ENCODE measurements at places on chromosomes 11 and 22. TPM values are rescaled to one million over a fixed set of nuclear protein-coding genes. Genes with fewer than 3 reads are reported as not detected.

DNA sequence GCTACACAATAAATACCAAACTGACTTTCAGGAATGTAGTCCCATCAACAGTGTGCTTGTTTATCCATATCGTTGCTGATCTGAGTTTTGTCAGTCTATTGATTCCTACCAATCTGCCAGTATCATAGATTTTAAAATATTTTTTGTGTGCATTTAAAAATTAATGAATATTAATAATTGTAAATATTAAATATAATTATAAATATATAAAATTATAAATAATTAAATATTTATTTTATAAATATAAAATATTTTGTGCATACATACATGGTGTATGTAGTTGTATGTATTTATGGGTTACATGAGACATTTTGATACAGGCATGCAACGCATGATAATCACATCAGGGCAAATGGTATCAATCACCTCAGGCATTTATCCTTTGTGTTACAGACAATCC, 53.6 kb downstream of the CUL5 start:
- H3K4me3 ChIP-seq = no peak overlapping the region
- no peak for DNase-seq
- H3K27me3 ChIP-seq = no peaks in the 10 kb centered on the region
- H3K27ac ChIP-seq = no peak overlapping the region
- H3K36me3 ChIP-seq = peaks cover 11% of the 10 kb centered on the region

GRCh38 chr11:61162092-61162941, 1.1 kb upstream of the VPS37C start:
- H3K27ac ChIP-seq = peak overlapping the region; percentile 99
- no peaks in the 10 kb centered on the region for H3K27me3 ChIP-seq
- no peak for DNase-seq
- H3K4me1 ChIP-seq = peaks cover 32% of the 10 kb centered on the region
- H3K4me3 ChIP-seq = peak overlapping the region; percentile 77

DNA sequence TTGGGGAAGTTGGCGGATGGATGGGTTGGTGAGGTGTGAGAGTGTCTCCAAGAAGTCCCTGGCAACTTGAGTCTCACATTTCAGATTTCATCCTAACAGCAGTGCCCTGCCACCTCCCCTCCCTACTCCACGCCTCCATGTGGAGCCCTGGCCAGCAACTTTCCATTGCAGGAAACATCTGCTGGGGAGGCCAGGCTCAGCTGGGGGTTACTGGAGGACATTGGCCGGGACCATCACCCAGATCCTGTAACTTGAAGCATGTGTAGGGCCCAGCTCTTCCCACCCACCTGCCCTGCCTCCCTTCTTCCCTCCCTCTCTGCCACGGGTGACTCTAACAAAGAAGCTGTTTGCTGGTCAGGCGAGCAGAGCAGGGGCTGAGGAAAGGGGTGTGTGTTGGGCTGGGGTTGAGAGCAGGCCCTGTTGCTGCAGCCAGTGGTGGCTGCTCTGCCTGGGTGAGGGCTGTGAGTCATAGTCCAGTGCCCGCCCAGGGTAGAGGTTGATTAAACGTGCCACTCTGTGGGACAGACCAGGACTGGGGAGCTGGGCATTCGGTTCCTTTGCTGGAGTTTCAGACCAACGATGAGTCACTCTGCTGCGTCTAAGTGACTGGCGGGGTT, 64.0 kb downstream of the SCN3B start:
- H3K36me3 ChIP-seq = no peaks in the 10 kb centered on the region
- no peaks in the 10 kb centered on the region for H3K27me3 ChIP-seq
- H3K4me3 ChIP-seq = no peak overlapping the region
- no peak for DNase-seq
- H3K27ac ChIP-seq = peak overlapping the region; percentile 5
- H3K4me1 ChIP-seq = peaks cover 11% of the 10 kb centered on the region

- H3K4me3 ChIP-seq = no peak overlapping the region
- H3K4me1 ChIP-seq = no peaks in the 10 kb centered on the region
- H3K36me3 ChIP-seq = no peaks in the 10 kb centered on the region
- no peaks in the 10 kb centered on the region for H3K27me3 ChIP-seq
- DNase-seq = no peak
Observed at GRCh38 chr11:80136991-80137390, 696.2 kb upstream of the TENM4 start.

DNA sequence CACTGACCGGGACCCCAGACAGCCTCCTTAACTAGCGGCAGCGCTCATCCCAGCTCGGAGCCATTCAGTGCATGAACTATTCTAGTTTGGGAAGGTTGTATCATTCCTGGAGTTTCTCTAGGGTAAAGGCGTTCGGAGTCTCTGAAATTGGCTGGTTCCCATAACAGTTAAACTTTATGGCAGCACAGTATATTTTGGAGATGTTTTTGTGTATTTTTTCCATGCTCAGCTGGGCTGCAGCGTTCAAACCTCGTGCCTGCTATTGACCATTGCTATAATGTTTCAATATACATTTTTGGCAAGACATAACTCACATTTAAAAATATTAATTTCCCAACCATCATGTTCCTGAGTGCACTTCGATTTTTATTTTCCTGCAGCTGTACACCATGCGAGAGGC, 169.7 kb downstream of the ST3GAL4 start:
- no peak overlapping the region for H3K4me3 ChIP-seq
- no peaks in the 10 kb centered on the region for H3K4me1 ChIP-seq
- no peak overlapping the region for H3K27ac ChIP-seq
- peaks cover 6% of the 10 kb centered on the region for H3K27me3 ChIP-seq
- H3K36me3 ChIP-seq = no peaks in the 10 kb centered on the region

GRCh38 chr11:93033093-93033492, 63.6 kb downstream of the MTNR1B start:
- DNase-seq = no peak
- H3K27me3 ChIP-seq = no peaks in the 10 kb centered on the region
- no peaks in the 10 kb centered on the region for H3K36me3 ChIP-seq
- H3K4me3 ChIP-seq = no peak overlapping the region

GRCh38 chr11:61293867-61294716, 1.0 kb downstream of the VWCE start:
- H3K4me3 ChIP-seq = peak overlapping the region; percentile 12
- no peaks in the 10 kb centered on the region for H3K27me3 ChIP-seq
- peaks cover 34% of the 10 kb centered on the region for H3K4me1 ChIP-seq
- H3K36me3 ChIP-seq = no peaks in the 10 kb centered on the region
- DNase-seq = peak; percentile 79
- H3K27ac ChIP-seq = no peak overlapping the region

DNA sequence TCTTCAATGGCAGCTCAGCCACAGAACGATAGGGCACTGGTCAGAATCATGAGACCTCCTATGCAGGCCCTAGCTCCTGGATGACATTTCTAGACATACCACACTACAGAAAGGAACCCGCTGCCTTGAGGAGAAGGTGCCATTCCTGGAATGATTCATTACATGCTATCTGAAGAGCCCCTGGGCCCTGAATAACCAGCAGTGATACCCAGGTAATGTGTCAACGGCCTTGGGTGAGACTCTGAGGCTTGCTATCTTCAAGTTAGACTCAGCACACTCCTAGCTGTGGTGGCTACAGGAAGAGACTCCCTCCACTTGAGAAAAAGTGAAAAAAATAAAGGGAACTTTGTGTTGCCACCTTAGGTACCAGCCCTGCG, 161.2 kb upstream of the GRIA4 start:
- no peak for DNase-seq
- no peak overlapping the region for H3K4me3 ChIP-seq
- H3K27me3 ChIP-seq = no peaks in the 10 kb centered on the region
- H3K27ac ChIP-seq = no peak overlapping the region

DNA sequence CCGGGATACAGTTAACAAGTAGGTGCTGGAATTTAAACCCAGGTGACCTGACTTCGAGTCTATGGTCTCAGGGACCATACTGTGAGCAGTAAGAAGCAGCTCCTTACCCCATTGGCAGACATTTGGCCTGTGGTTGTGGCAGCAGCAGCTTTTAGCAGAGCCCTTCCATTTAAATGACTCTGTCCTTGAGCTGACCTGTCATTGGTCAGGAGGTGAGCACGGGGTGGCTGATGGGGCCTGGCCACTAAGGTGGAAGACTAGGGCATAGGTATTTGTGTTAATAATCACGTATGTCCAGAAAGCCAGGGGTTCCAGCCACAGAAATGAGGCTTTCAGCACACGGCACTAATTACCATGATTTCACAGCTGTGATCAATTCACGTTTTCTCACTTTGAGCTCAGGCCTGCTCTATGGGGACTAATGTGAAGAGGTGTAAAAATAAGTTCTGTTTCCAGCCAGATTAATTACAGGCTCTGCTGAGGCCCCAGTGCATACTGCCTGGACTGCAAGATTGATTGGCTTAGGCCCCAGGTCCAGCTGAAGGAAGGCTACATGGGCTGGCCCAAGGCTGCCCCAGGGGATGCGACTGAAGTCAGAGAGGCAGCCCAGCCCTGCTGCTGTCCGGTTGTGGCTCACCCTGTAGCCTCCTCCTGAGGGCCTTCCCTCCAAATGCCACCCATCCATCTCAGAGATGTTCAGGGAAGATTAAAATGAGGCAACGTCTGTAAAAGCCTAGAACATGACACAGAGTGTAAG, 76.0 kb downstream of the FDX1 start:
- no peak overlapping the region for H3K4me3 ChIP-seq
- H3K27ac ChIP-seq = no peak overlapping the region
- no peaks in the 10 kb centered on the region for H3K36me3 ChIP-seq
- DNase-seq = no peak
- no peaks in the 10 kb centered on the region for H3K4me1 ChIP-seq

DNA sequence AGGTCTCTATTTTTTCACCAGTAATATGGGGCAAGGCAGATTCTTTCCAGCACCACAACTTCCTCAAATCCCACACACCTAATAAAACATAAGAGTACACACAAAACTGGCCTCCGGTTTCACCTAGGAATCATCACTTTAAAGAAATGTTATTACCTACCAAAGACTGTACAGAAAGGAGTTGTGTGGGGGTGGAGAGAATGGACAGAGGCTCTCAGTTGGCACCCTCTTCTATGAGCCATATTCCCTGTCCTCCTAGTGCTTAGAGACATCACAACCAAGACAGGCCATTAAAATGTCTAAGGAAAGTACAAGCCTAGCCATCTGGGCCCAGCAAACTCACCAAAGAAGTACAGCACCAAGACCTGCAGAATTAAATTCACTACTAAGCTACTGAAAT, 56.1 kb downstream of the RBFOX2 start:
- no peaks in the 10 kb centered on the region for H3K36me3 ChIP-seq
- H3K27me3 ChIP-seq = no peaks in the 10 kb centered on the region
- no peak for DNase-seq
- H3K4me1 ChIP-seq = peaks cover 15% of the 10 kb centered on the region

DNA sequence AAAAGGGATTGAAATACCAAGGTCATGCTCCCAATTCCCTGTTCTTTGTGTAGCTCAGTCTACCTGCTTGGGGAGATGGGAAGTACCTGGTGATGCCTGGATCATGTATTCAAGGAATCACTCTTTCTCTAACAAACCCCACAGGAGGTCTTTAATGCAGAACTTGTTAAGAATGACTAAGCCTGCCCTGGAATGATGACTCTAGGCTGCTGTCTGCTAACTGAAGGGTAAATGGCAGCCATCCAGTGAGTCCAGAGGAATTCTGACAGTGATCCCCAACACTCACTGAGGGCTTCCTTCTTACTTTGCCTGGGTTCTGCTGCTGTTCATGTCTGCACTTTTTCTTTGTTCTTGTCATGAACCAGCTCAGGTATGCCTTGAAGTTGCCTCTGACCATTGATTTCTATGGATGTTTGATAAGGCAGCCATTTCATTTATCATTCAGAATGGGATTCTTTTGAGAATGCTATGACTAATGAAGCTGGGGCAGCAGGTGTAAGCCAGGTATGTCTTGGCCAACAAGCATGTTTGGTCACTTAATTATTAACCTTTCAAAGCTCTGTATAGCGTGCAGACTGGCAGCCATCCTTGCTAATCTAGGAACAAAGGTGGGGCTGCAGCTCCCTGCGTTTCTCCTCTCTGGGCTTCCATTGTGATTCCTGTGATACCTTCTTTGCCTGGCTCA, 11.4 kb downstream of the PRSS23 start:
- peaks cover 4% of the 10 kb centered on the region for H3K4me1 ChIP-seq
- DNase-seq = no peak

DNA sequence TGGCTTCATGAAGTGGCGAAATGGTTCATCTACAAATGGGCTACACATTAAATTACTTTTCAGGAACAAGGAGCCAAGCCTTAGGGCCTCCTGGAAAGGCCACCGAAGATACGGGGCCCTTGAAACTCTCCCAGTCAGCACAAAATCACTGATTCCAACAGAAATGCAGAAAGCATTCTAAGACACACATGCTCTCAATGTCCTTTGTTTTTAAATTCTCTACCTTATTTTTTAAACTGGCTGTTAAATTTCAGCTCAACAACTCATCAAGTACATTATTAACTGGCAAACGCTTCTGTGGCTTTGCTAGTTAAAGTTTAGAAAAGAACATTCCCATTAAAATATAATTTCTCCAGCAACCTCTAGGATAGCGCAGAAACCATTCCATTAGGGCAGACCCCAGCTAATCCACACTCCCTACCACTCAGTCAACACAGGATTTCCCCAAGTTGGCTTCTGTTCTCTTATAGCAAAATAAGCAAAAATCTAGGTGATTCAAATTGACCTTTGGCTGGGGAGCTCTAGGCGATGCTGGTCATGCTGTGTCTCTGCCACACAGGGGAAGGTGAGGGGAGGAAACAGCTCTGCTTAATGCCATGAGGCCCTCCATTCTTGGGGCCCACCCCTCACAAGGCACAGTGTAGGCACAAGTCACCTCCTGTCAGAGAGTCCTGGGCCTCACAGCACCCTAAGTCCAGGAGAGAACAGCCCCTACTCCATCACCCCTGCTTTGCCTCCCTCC, 47.1 kb downstream of the PLEKHA7 start:
- DNase-seq = no peak
- no peaks in the 10 kb centered on the region for H3K36me3 ChIP-seq
- H3K4me1 ChIP-seq = no peaks in the 10 kb centered on the region
- H3K27me3 ChIP-seq = no peaks in the 10 kb centered on the region
- H3K27ac ChIP-seq = no peak overlapping the region

DNA sequence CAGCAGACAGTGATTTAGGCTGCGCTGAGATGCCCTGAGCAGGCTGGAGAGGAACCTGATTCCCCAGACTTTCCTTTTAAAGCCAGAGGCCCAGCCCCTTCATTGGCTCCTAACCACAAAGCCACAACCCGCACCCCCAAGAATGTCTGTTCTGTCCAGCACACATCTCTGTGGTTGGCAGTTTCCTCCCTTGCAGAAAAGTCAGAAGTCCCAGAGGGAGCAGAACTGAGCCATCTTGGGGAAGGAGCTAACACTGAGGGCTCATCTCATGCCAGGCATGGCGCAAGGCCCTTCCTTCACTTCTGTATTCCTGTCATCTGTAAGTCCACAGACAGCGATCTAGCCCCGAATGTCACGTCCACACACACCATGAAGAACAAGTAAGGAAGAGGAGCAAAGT, 97.1 kb upstream of the SYT13 start:
- H3K36me3 ChIP-seq = no peaks in the 10 kb centered on the region
- H3K27ac ChIP-seq = no peak overlapping the region
- H3K4me1 ChIP-seq = no peaks in the 10 kb centered on the region
- H3K27me3 ChIP-seq = peaks cover 22% of the 10 kb centered on the region
- DNase-seq = peak; percentile 32

- H3K27me3 ChIP-seq = no peaks in the 10 kb centered on the region
- no peak overlapping the region for H3K4me3 ChIP-seq
- no peak for DNase-seq
- no peaks in the 10 kb centered on the region for H3K36me3 ChIP-seq
- no peak overlapping the region for H3K27ac ChIP-seq
Observed at GRCh38 chr22:47569389-47570299, 807.2 kb downstream of the TBC1D22A start.

The OR52H1 gene
- 1.6 TPM for total RNA-seq

The CLMP gene
- total RNA-seq = 24.9 TPM

The ASCL2 gene
- 2.3 TPM for total RNA-seq

The RGL4 gene
- 46.6 TPM for total RNA-seq

The OPCML gene
- total RNA-seq = 2.7 TPM

The SPON1 gene
- 26.6 TPM for total RNA-seq

The CCDC15 gene
- total RNA-seq = 3.1 TPM

Measured in spleen (tissue), 13 donors.